ENCODE measurements at places on chromosomes 12 and 14.
A peak's percentile ranks its signal among the peaks of the same experiment; 100 is the strongest.

- DNase-seq, result peak; percentile 72
These were observed 66.4 kb upstream of the STK38L start for GRCh38 chr12:27177706-27178105.

DNA sequence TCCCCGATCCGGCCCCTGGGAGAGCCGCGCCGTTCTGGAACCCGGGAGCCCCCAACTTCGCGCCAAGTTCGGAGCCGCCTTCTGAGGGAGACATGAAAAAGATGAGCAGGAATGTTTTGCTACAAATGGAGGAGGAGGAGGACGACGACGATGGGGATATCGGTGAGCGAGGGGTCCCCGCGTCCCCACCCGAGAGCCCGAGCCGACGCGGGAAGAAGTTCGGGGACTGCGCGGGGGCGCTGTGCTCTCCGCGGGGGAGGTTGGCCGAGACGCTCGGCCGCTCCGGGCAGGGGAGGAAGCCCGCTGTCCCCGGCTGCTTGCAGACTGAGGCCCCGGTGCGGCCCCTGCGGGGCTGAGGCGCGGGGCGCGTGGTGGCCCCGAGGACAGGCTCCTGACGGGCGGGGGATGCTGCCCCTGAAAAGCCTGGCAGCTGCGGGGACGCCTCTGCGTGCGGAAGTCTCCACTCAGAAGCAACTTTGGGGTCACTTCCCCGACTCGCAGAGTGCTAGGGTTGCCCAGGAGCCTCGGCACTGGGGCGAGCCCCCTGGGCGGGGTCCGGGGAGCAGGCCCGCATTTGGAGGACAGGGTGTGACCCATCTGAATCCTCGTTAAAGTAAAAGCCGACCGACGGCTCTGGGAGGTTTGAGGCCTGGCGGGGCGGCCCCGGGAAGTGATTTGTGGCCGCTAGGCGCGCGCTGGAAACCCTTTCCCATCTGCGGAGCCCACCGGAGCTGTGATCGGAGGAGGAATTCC, 511 bp downstream of the ANO6 start:
- DNase-seq, result no peak

GRCh38 chr14:88386256-88386794, 868 bp downstream of the SPATA7 start:
- no peak for DNase-seq

DNA sequence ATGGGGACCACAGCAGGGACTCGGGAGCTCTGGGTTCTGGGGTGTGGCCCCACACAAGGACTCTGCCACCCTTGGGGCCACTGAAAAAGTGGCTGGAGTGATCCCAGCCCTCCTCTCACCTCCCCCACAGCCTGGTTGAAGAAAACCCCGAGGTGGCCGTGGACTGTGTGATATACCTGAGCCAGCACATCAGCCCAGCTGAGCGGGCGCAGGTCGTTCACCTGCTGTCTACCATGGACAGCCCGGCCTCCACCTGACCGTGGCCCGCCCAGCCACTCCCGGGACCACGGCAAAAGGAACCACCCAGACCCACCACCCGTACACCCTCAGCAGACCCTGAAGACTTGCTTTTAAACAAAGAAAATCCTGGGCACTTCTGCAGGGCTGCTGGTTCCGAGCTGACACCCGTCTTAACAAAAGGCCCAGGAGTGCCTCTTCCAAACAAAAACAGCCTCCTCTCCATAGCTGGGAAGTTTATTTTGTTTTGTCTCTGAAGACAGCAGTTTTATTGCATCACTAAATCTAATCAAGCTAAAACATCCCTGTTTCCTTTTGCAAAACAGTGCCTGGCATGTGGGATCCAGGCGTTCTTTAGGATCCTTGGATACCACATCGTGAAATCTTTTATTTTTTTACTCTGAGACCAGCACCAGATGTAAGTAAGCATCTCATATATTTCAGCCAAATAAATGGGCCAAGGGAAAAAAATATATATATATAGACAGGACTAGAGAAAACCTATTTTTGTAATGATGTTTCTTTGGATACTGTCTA, 42.8 kb downstream of the FOXN4 start:
- DNase-seq, result no peak

- DNase-seq, result peak; percentile 57
These were observed 96.8 kb upstream of the MDM1 start for GRCh38 chr12:68428724-68429501.

DNA sequence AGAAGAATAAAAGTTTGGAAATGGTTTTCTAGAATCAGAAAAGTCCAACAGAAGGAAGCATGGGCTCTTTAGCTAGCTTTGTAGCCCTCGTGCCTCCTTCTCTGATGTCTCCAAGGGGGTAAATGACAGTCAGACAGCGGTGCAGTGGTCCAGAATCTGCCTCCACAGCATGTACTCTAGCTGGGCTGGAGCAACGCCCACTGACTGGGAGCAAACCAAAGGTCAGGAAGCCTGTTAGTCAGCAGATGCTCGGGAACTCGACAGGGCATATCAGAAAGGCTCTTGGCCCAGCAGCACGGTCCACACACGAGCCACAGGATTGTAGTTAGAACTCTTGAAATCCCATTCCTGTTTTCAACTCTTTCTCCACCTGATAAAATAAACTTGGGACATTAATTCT, 164.3 kb downstream of the GRIN2B start:
- peak; percentile 21 for DNase-seq

DNA sequence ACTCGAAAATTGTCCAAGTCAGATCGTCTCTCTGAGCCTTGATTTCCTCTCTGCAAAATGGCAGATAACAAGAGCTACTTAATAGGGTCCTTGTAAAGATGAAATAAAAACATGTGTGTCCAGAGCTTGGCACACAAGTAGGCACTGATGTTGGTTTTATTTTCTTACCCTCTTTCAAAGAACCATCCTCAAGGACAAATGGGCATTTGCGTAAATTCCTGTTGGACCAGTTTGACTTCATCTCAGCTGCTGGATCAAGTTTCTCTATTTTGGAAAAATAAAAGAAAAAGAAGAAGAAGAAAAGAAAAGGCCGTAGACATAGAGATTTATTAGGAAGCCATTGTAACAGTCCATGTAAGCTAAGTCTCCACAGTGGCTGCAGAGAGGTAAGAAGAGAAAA, 47.2 kb downstream of the MAP1LC3B2 start:
- DNase-seq, result no peak

DNA sequence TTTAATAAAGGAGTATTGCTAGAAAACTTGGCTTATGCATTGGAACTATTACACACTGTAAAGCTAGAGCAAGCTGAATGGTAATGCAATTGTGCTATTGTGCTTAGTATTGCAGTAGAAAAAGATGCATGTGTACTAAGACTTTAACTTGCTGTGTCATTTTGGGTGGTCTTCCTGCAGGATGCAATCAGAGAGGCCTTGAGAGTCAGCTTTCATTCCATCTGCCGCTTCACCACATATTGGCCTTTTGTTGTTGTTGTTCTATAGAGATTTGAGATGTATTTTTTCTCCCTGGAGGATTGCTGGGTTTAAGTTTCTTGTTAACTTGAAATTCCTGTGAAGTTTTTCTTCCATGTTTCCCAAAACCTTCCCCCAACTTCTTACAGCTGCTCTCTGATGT, 449.7 kb downstream of the TMTC2 start:
- DNase-seq, result no peak

GRCh38 chr12:103503546-103504480, 8.0 kb upstream of the C12orf42 start:
- no peak for DNase-seq

DNA sequence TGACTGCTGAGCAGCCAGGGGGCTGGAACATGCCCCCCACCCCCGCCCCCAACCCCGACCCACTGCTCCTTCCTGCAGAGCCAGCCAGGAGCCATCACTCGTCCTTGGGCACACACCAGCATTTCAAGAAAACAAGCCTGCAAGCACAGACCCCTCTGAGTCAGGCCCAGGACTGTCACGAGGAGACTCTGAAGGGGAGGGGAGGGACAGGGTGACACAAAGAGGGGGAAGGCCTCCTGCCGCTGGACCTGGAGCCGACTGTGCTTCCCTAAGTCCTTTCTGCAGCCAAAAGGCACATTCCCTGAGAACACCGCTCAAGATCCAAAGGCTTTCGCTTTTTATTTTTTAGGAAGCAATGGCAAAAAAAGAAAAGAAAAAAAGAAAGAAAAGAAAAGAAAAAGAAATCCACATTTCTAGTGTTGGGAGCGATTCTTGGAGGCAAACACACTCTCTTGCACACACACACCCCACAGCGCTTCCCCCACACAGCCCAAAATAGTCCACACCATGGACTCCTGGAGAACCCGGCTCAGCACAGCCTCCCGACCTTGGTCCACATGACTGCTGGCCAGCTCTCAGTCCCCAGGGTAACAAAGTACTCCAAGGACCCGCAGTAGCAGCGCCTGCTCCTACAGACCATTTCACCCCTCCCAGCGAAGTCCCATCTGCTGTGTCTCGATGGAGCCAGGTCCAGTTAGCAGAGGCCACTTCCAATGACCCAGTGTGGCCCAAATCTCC, 101.7 kb downstream of the DPF3 start:
- DNase-seq, result no peak

DNA sequence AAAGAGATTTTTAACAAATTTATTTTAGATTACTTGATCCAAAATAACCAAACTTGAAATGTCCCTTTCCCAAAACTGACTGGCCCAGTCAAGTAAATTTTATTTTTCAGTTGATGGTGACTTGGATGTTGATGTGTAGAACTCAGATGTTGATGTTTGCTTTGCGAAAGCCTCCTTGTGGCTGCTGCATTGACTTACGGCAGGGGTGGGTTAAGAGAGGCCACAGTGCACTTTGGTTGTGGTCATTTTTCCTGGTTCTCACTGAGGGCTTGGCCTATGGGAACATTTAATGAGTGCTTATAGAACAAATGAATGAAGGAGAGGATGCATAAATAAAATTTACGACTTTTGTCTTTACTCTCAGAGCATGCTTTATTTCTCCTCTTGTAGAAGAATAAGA, 52.6 kb downstream of the SLCO1B3 start:
- DNase-seq, result no peak

DNA sequence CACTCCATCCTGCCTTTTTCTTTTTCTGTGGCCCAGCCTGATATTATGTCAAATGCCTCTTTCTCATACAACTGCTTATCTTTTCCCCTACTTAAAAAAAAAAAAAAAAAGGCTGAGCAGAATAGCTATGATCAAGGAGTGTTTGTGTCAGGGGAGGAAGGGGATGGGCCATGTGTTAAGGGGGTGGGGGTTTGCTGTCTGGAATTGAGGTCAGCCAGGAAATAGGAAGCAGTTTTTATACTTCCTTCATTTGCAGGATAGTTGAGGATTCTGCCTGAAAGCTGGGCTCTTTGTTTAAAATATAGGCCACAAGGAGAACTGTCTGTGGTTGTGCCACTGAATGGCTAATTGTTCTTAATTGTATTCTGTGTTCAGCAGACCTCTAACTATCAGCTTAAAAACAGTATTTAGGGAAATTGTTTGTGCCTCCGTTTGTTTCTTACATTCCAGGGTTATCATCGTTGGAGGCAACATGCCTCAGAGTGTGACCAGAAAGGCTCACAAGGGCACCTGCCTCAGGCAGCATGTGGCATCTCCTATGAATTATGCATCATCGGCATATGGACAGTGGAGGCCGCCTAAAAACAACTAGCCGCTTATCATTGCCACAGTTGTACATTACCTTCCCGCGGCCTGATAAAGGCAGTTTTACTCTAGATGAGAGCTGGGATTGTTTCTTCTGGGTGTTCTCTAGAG, 96.0 kb downstream of the SRGAP1 start:
- DNase-seq, result no peak

- DNase-seq, result no peak
These were observed 68.0 kb downstream of the KIF26A start for GRCh38 chr14:104206281-104206904.

DNA sequence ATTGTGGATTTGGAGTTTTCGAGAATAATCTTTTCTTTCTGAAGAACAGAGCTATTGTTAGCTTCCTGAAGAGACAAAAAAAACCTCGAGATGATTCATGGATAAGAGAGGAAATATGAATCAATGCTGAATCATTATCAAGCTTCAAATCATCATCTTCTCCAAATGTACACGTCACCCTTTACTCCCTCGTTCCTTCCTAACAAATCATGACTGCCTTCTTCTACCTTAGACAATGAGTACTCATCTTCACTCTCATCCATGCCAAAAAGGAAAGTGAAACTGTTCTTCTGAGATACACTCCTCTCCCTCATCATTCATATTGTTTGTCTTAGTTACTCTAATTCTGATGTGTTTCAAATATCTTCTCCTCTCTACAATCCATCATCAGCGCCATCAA, 1115.8 kb upstream of the ATXN7L3B start:
- peak; percentile 72 for DNase-seq

DNA sequence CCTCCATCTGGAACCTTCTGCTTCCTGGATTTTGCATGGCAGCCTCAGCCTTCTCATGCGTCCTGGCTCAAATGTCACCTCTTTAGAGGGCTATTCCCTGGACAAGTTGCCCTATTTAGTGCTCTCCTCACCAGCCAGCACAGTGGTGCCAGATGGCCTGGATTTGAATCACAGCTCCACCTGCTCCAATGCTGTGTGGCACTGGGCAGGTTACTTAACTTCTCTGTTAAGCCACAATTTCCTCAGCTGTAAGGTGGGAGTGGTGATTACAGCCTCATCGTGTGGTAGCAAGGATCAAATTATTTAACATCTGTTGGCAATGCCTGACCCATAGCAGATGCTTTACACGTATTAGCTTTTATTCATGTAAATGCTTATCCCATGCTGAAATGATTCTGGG, 16.7 kb upstream of the POP5 start:
- DNase-seq, result no peak

- DNase-seq, result no peak
These were observed 682 bp downstream of the KIAA0586 start for GRCh38 chr14:58428118-58428683.

DNA sequence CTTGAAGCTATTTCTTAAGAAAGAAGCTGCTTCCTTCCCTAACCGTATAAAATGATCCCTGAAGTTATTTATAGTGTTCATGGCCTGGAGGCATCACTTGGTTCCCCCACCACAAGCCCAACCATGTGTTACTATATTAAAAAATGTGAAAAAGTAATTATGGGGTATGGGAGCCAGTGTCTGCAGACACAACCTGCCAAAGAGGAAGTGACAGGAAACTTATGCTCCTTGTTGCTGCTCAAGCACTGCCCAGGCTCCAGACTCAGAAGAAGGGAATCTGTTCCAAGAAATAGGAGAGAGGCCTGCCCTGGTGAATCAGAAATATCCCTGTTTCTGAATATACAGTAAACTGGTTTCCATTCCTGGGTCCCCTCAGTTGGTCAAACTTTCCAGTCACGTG, 217.2 kb upstream of the BMP4 start:
- DNase-seq, result no peak

- no peak for DNase-seq
These were observed 227.7 kb upstream of the CRY1 start for GRCh38 chr12:107320929-107321631.

DNA sequence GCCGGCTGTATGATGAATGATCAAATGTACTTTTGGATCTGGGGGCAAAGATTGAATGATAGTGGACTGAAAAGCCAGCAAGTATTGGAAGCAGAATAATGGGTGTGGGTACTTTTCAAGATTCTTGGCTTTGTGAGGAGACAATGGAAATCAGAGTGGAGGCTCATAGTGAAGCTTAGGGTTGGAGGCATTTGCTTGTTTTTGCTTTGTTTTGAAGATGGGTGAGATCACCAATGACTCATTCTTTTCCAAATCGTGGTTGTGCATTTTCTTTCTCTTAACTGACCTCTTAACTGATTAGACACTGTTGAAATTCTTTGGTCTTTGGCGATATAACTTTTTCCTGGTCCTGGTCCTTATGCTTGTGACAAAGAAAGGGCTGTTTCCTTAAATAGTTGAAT, 54.4 kb downstream of the PELI2 start:
- DNase-seq, result no peak

- no peak for DNase-seq
These were observed 8.3 kb downstream of the IKZF4 start for GRCh38 chr12:56029166-56029519.

GRCh38 chr12:70619471-70620152, 17.6 kb downstream of the PTPRB start:
- DNase-seq, result no peak

- DNase-seq, result no peak
These were observed 24.4 kb upstream of the CCDC175 start for GRCh38 chr14:59601056-59601455.
